CD4-positive, alpha-beta memory T cell (primary cell): ENCODE measurements at places on chromosomes 5 and 9. TPM values are rescaled to one million over a fixed set of nuclear protein-coding genes. Genes with fewer than 3 reads are reported as not detected.

DNA sequence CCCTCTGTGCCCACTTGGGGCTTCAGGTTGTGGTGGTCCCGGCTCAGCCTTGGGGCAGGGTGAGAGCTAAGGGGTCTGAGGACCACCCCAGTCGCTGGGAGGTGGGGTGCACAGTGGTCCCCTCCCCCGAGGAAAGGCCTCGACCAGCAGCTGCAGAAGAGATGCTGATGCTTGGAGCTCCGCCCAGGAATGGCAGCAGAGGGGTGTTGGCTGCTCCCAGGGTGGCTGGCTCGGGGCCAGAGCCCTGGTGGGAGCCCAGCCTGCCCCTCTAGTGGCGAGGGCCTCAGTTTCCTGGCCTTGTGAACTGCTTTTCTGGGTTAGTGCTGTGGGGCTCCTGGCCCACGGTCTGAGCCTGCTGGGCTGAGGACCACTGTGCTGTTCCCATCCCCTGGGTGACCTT lies 1.2 kb downstream of the DIPK1B start:
- no peak overlapping the region for H3K27ac ChIP-seq
- peaks cover 4% of the 10 kb centered on the region for H3K4me1 ChIP-seq
- H3K36me3 ChIP-seq = no peaks in the 10 kb centered on the region
- no peak overlapping the region for H3K4me3 ChIP-seq

The DMRT3 gene
- total RNA-seq = not detected

- no peak overlapping the region for H3K4me3 ChIP-seq
- no peaks in the 10 kb centered on the region for H3K27me3 ChIP-seq
- no peak overlapping the region for H3K27ac ChIP-seq
- no peaks in the 10 kb centered on the region for H3K36me3 ChIP-seq
- DNase-seq = no peak
Observed at GRCh38 chr9:130399768-130400167, 45.0 kb upstream of the ASS1 start.

The ADAMTS12 gene
- not detected for total RNA-seq
